Stimulated activated CD4-positive, alpha-beta T cell treated with anti-CD3 and anti-CD28 coated beads, Interleukin-12 subunit alpha, Interleukin-12 subunit beta, amount 100 ng/mL, for 48 hours (primary cell): ENCODE measurements at places on chromosomes 5 and 9.

- DNase-seq, result no peak
These were observed 110.1 kb downstream of the TMEM167A start for GRCh38 chr5:82967072-82967471.

- DNase-seq, result no peak
These were observed 125.3 kb downstream of the ST8SIA4 start for GRCh38 chr5:100777680-100778300.

GRCh38 chr5:4924577-4924976 lies 215.6 kb upstream of the ADAMTS16 start:
- DNase-seq, result no peak

- DNase-seq, result no peak
These were observed 149.7 kb upstream of the IER5L start for GRCh38 chr9:129327552-129328328.

DNA sequence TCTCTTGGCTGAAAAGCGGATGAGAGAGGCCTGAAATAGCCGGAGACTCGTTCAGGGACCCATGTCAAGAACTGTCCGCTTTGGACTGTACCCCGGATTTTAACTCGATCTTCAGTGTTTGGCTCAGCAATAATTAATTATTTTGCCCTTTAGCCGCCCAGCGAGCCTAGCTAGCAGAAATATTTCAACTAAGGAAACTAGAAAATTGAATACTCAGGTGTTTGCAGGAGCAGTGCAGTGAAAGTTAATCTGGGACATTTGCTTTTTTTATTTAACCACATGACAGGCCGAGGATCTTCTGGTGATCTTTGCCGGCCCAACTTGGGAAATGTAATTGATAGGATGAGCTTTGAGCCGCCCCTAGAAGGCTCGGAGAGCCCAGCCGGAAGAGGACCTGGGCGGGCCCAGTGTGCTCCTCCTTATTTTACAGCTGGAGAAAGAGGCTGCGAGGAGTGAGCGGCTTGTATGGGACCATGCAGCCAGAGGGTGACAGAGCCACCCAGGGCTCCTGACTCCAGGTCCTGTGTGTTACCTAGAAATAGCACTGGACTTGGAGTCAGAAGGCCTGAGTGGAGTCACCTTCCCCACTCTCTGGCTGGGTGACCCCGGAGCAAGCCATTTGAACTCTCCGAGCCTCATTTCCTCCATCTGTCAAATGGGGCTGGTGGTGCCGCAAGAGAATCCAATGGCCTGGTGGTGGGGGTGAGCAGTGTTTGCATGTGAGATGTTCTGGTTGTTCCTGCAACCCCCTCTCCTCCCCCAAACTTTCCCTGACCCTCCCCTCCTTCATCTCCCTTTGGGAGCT lies 2.4 kb downstream of the PPARGC1B start:
- DNase-seq, result no peak

GRCh38 chr5:34833976-34834793 lies 4.8 kb upstream of the TTC23L start:
- DNase-seq, result no peak

- DNase-seq, result no peak
These were observed 84.5 kb upstream of the RAI14 start for GRCh38 chr5:34571677-34572041.

GRCh38 chr5:115309751-115310370 lies 13.4 kb upstream of the CCDC112 start:
- no peak for DNase-seq

GRCh38 chr5:175195698-175196656 lies 248.0 kb downstream of the DRD1 start:
- no peak for DNase-seq

DNA sequence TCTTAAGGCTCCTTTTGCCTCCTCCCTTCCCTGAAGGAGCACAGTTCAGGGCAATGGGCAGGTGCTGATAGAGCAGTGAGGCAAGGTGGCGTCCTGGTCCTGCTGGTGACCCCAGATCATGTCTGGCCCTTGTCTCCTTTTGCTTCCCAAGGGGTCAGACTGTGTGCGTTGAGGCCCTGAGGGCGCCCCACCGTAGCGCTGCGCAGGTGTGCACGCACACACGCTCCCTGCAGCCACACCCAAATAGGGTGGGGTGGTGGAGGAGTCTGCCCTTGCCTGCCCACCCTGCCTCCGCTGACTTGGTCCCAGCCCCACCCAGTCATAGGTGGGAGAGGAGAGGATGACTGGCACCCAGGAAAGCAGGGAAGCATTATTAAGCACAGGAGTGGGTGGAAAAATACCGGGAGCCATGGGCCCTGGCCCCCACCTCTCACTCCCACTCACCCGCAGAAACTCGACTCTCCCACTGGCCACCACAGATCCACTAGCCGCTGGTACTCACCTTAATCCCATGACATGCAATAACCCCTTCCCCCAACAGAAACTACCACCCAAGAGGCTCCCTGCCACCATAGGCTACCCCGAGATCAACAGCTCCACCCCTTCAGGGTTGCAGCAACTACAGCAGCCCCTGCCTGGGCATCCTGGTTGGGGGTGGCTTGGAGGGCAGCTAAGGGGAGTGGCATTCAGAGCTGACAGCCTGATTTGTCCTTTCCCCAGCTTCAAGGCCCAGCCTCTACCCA lies 16.7 kb downstream of the PDLIM4 start:
- no peak for DNase-seq

GRCh38 chr5:78300464-78301045 lies 6.1 kb upstream of the AP3B1 start:
- no peak for DNase-seq

- DNase-seq, result no peak
These were observed 90.6 kb downstream of the LMX1B start for GRCh38 chr9:126704157-126704891.

DNA sequence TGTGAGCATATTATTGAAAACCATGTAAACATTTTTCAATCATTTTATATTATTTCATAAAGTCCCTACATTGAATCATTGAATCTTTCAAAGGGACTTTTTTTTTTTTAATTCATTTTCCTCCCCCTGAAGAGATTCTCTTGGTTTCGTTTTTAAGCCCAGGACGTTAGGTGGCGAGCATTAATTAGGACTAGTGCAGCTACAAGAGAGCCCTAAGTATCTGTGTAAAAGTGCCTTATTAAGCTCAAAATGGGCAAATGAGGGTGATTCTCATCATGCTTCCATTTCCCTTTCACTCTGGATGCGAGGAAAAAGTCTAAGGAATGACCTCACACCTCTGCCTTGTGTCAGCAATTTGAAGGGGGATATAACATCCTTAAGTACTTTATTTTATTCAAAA lies 517.9 kb upstream of the ITGA1 start:
- no peak for DNase-seq

- DNase-seq, result no peak
These were observed 35.6 kb downstream of the PTCD2 start for GRCh38 chr5:72355706-72356299.

DNA sequence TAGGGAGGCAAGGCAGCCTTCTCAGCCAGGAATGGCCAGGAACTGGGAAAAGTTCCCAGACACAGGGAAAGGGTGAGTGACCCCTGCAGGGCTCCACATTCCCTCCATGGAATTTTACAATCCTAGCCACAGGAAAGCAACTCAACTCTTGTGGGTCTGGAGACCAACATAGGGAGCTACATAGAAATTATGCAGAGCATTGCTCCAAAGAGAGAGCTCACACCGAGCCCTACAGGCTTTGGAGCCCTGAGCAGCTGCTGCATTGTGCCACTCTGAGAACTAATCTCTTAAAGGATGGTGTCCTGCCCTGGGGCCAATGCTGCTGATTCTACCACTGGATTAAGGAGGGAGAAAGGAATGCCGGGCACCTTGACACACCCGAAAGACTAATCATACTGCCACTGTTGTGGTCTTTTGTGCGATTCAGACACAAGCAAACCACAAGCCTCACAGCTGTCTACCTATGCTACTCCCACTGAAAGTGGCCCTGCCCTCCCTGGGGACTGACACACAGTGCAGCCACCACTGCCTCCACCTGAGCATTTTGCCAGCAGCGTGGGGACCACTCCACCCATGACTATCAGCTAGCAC lies 1089.8 kb upstream of the NUDT12 start:
- no peak for DNase-seq

DNA sequence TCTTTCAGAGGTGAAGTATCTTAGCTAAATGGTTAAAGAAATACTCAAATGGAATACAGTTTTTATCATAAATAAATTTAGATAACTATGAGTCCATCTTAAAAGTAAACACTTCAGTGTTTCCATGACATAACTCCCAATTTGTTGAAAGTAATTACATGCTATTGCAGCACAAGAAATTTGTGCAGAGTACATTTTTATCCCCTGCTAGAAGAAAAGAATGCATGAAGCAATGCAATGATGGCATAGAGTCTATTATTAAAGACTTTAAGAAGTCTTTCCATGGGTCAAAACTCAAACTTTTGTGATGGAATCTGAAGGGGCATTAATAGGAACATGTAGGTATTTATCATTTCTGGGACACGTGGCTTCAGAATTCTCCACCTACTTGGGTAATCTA lies 106.6 kb upstream of the DPYSL3 start:
- no peak for DNase-seq

DNA sequence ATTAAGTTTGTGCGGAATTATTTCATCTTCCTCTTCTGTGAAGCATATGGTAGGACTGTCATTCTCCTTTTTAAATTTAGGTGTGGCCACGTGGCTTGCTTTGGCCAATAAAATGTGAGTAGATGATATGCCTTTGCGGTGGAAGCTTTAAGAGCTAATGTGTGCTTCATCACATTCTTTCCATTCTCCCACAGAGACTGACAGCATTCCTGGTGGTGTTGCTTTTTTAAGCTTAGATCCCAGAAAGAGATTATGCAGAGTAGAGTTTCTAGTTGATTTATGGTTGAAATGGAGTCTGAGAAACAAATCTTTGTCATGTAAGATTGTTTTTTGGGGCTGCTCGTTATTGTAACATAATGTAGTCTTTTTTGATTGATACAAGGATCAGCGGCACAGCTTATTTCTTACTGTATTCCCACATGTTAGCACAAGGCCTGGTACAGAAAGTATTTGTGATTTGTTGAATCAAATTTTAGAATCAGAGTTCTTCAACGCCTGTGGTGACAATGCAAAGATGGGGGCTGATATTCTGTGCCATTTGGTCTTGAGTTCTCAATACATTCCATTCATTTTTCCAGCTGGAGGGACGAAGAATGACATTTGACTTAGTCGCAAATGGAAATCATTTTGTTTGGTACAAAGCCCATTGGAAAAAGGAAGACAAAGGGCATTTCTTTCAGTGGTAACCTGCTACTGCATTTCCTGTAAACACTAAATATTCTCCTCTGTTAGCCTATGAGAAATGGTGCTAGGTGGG lies 209.9 kb upstream of the VLDLR start:
- DNase-seq, result no peak

GRCh38 chr5:179124853-179125788 lies 64.9 kb downstream of the ZNF354C start:
- no peak for DNase-seq

- no peak for DNase-seq
These were observed 13.1 kb upstream of the SPINK13 start for GRCh38 chr5:148255456-148255855.

DNA sequence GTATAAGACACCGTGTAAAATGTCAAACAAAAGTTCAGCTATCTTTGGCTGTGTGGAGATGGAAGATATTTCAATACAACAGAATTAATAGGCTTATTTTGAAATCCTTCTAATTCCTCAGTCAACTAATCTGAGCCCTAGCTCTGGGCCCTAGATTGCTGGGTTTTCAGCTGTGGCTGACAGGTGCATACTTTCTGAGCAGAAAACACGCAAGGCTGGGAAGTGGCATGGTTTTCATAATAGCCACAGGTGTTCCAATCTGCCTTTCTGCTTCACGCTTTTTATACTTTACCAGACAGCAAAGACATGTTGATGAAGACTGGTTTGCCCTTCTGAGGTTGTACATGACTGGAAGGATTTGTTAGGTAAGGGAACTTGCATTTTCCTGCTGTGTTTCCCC lies 20.7 kb upstream of the XPA start:
- no peak for DNase-seq

GRCh38 chr5:39412721-39413394 lies 11.9 kb downstream of the DAB2 start:
- DNase-seq, result no peak

DNA sequence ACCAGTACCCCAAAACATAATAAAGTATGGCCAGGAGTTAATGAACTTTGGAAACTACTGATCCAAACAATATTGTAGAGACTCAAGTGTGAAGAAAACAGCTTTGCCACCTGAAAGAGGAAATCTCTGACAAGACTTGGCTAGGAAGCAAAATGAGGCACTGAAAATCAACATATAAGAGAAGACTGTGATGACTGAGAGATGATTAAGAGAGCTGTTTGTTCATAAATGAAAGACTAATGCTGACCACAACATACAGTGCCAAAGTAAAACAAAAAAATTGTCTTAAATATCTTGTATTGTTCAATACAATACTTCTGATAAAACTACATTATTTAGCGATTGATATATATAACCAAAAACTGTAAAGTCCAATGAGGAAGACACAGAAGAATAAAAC lies 7.2 kb downstream of the RC3H2 start:
- no peak for DNase-seq

GRCh38 chr5:178797101-178797521 lies 62.6 kb upstream of the ZNF354B start:
- no peak for DNase-seq

DNA sequence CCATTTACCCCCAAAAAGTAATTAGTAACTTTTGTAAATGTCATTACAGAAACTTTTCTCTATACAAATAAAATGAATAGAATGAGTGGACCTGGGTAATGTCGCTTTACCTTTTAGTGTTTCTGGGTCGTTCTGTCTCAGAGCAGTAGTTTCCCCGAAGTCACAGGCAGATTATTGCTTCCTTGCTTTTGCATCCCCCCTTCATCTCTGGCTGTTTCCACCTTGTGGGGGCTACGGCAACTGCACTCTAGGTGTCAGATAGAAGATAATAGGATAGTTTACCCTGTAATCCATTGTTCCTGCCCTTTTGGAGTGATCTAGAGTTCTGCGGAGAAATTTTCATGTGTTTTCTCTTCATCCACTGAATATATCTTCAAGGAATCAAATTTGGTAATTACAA lies 68.7 kb downstream of the PRR16 start:
- no peak for DNase-seq

DNA sequence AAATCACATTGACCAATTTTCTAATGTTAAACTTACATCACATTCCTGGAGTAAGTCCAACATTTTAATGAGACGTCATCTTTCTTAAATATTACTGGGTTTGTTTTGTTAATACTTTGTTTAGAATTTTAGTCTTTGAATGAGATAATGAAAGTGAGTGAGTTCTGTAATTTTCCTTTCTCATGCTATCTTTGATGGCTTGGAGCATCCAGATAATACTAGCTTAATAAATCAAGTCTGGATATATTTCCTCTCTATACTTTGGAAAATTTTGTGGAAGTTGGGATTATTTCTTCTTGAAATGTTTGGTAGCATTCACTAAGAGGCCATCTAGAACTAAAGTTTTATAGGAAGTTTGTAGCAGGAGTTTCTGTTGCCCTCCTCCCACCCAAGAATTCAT lies 90.8 kb upstream of the IL7R start:
- DNase-seq, result no peak
